Activated T-helper 1 cell treated with anti-CD3 and anti-CD28 coated beads, Interleukin-12 subunit alpha, Interleukin-12 subunit beta, Interleukin-2, Interleukin-4 antibody, amounts not matched to agents 30 ng/mL and 10 ng/mL and 1 ng/mL, durations not matched to agents 14 hours and 24 hours and 36 hours (primary cell): ENCODE measurements at places on chromosomes 5 and 9. TPM values are rescaled to one million over a fixed set of nuclear protein-coding genes. Genes with fewer than 3 reads are reported as not detected.

The DAPK1 gene
- total RNA-seq: 2.0 and 2.8 TPM in 2 replicates

The DCTN4 gene
- total RNA-seq: 42.3 and 46.4 TPM in 2 replicates

The ATP6V1G1 gene
- total RNA-seq: 57.2 and 61.0 TPM in 2 replicates

DNA sequence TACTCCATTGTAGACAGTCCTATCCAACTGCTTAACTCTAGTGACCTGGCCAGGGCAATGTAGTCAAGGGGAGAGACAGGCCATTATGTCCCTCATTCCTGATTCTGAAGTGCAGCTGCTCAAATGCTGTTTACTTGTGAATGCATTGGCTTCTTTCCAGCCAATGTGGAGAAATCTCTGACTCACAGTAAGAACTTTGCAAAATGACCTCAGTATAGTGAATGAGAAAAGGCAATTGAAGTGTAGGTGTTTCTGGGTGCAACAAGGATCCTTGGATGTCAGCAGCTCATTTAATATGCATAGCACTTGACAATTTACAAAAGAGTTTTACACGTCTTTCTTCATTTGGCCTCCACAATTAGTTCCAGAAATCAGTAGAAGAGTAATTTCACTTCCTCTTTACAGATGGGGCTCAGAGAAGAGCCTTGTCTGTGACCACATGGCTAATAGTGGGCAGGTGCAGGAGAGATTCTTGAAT, 367.2 kb downstream of the OSTF1 start:
- DNase-seq: no peak

- DNase-seq: peak; percentile 89
These were observed 10.3 kb upstream of the CD180 start for GRCh38 chr5:67206929-67207328.

- no peak for DNase-seq
These were observed 259.5 kb downstream of the GAS1 start for GRCh38 chr9:86687788-86688187.

DNA sequence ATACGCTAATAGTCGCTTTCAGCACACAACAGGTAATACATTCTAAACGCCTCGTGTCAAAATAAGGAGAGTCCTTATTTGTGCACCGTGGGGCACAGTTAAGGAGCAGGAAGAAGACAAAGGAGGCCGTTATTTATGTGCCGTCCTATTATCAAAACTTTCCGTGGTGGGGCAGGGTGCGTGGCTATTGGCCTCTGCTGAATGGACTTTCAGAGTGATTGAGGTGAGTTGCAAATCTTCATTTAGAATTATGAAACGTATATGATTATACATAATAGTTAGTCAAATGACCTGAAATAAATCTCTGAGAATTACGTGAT, 833 bp downstream of the C5orf24 start:
- DNase-seq: no peak

DNA sequence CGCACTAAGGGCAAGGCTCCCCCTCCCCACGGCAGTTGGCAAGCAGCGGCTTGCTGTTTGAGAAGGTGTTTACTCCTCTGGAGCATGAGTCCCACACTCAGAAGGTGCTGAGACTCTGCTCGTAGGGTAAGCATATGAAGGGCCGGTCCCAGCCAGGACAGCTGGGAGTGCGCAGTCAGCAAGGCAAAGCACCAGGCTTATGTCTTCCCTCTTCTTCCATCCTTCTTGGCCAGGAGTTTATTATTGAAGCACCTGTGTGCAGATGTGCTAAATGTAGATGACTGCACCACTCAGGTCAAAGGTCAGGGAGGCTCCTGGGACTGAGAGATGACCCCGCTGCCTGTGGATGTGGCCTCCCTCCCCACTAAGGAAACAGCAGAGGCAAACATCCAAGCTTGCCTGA, 27.0 kb upstream of the CDKN2AIPNL start:
- no peak for DNase-seq

GRCh38 chr5:81268521-81269196, 32.7 kb upstream of the ZCCHC9 start:
- no peak for DNase-seq

DNA sequence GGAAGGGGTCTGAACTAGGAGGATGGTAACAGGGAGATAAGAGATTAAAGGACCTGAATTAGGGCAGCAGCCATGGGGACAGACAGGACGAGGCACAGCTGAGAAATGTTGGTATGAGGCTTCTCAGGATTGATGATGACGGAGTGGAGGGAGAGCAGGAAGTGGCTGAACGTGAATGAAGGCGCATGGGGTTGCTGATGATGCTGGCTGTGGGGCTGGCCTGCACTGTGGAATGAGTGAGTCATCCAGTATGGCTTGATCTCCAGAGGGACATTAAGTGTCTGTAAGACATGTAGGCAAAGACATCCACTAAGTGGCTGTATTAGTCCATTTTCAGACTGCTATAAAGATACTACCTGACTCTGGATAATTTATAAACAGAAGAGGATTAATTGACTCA, 256.4 kb downstream of the ICE1 start:
- no peak for DNase-seq
